MM.1S (cell line): ENCODE measurements at places on chromosomes 1 and 21.

DNA sequence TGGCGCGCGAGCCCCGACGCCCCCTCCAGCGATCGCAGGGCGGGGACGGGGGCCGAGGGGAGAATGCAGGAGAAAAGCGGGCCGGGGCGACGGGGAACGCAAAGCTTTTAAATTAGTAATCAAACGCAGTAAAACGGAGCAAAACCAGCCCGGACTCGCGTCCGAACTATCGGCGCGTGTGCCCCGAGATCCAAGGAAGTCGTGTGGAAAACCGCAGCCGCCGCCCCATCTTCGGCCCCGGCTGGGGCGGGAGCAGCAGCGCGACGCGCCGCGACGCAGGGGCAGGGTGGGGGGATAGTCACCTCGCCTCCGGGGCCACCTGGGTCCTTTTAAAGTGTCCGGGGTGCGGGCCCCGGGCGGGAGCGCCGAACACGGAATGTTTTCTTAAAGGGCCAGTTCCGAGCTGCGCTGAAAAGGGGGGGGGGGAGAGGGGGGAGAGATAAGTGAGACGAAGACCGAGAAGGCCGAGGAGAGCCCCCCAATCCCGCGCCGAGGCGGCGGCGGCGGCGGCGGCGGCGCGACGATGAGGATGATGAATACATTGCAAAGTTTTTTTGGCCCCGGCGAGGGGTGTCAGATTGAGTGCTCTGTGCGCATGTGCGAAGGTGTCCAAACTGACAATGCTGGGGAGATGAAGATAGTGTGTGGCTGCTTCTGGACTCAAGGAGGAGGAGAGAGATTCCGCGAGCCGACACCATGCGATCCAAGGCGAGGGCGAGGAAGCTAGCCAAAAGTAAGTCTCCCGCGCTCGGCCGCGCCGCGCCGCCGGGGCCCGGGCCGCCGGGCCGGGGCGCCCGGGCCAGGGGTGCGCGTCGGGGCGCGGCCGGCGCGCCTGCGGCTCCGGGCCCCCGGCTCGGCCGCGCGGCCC is at the start of gene PRDM16:
PRDM16 (plus strand) TSS at position 640 of the 868 bp plus-strand sequence; CDS start at position 697, 57 bp downstream.
- no peak within 1 kb of the TSS for H3K4me3 ChIP-seq
- no peak for DNase-seq
- peaks cover 84% of the 10 kb centered on the region for H3K27me3 ChIP-seq
- H3K4me1 ChIP-seq = no peaks in the 10 kb centered on the region

- H3K27me3 ChIP-seq = no peaks in the 10 kb centered on the region
- H3K27ac ChIP-seq = no peak overlapping the region
Observed at GRCh38 chr1:236575523-236575922, 28.8 kb downstream of the HEATR1 start.

DNA sequence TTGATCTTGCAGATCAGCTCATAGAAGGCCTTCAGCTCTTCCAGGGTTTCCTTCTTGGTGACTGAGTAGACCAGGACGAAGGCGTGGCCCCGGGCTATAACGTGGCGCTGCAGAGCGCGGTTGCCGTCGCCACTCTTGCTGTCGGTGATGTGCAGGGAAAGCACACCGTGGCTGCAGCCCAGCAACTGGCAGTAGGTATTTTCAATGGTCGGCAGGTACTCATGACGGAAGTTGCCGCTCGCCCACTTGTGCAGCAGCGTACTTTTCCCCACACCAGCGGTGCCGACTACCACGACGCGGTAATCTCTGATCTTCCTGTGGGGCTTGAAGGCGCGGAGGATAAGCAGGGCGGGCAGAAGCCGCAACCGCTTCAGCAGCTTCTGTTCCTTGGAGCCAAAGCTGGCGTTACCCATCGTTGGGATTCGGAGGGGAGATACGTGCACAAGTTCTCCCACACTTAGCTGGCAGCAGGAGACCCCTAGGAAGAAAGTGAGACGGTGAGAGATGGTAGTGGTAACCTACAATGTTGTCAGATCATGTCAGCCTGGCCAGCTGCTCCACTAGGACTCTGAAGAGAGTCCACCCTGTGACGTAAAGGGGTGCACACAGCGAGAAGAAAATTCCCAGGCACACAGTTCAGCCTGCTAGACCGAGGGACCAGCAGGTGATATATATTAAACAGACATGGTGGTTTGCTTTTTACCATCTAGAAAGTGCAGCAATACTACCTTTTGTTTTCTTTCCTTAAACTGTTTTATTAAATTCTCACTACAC is 3.4 kb downstream of the DIRAS3 start:
- H3K27ac ChIP-seq = no peak overlapping the region
- no peaks in the 10 kb centered on the region for H3K36me3 ChIP-seq
- H3K4me3 ChIP-seq = no peak overlapping the region
- no peak for DNase-seq
- no peaks in the 10 kb centered on the region for H3K27me3 ChIP-seq

DNA sequence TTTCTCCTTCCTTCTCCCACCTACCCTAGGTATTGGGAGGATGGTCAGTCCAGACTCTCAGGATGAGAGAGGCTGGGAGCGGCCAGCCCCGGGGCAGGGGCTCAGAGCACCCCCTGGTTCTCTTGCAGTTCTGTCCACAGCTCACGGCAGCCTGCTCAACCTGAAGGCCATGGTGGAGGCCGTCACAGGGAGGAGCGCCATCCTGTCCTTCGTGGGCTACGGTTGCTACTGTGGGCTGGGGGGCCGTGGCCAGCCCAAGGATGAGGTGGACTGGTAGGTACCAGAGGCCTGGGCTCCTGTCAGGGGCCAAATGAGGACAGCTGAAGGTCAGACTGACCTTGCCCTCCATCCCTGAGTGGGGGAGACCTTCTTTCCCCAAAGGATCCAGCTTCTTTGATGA is 4.2 kb downstream of the PLA2G2F start:
- no peaks in the 10 kb centered on the region for H3K36me3 ChIP-seq
- H3K27ac ChIP-seq = no peak overlapping the region
- H3K4me1 ChIP-seq = no peaks in the 10 kb centered on the region
- DNase-seq = no peak

DNA sequence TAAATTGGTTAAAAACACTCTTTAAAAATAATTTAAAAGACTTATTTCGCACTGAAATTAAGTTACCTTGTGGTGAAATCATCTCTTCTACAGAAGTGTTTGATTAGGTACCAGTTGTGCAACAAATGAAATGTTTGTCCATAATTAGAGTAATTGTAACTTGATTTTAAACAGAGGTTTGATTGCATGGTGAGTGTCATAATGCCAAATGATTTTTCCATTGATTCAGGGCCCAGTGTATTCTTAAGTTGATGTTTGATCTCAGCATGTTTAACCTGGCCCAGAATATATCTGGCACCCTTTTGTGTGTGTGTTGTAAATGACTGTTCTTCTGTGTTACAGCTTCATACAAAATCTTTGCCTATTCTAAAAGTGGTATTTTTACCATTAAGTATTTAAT is 28.5 kb downstream of the LRRC8B start:
- no peak overlapping the region for H3K27ac ChIP-seq
- DNase-seq = no peak
- H3K4me1 ChIP-seq = peaks cover 16% of the 10 kb centered on the region
